ENCODE measurements at places on chromosomes 1 and 21.

DNA sequence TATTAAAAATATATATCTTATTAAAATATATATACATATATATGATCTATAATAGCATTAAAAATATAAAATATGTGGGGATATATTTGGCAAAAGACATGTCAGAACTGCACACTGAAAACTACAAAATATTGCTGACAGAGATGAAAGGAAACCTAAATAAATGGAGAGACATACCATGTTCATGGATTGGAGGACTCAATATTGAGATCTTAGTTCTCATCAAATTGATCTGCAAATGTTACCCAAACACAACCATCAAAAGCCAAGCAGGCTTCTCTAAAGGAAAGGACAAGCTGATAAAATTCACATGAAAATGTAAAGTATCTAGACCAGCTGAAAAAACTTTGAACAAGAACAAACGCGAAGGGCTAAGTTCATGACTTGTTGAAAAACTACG is 7.2 kb downstream of the NADK start:
- no peak for DNase-seq

DNA sequence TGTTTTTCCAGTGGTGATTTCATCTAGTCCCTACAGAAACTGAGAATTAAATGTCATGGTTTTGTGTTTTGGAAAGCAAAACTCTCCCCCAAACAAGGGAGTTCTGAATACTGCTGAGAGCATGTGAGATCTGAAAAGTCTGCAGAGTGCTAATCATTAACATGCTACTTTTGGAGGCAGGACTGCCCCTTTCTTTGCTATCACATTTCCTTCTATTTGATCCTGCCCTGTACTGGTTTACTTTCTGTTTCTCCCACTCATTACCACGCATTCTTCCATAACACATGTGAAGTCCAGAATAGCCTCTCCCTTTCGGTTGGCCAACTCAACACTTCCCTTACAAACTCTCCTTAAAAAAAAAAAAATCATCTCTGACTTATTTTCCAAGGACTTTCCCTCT is 63.6 kb downstream of the GADD45A start:
- DNase-seq: no peak

DNA sequence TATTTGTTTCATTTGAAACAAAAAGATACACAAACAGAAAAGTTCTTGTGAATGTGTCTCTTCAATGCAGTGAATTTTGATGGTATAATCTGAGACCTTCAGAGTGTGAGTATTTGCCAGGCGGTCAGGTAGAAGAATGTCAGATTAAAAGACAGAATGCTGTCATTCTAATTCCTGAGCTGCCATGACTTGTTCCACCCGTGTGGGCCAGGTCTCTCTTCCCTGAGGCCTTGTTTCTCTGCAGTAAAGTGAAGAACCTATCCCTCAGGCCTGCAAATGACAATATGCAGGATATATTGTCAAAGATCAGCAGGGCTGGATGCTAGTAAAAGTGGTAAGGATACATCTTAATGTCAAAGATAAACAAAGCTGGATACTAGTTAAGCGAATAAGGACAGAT is 111.4 kb downstream of the ZP4 start:
- DNase-seq: no peak

DNA sequence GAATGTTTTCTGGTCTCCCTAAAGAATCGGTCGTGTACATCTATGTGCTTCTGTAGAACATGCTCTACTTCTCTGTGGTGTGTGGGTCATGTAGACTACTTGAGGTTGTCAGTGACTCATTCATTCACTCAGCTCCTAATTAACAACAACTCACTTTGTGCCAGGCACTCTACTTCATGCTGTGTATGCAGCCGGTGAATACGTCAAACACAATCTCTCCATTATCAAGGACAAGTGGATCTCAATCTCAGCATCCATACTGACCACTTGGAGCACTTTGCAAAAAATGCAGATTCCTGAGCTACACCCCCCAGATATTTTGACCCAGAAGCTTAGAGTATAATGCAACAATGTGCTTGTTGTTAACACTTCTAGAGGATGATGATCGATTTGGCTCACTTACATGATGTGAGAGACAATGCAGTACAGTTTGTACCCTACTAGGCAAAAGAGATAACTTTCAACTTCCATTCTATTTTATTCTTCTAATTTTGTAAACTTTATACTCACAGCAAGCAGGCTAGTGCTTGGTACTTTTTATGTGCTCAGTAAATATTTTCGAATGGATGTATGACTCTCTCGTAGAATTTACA is 508.6 kb upstream of the ADAMTS5 start:
- no peak for DNase-seq

GRCh38 chr1:164515231-164515630 is 43.8 kb upstream of the PBX1 start:
- DNase-seq: no peak

DNA sequence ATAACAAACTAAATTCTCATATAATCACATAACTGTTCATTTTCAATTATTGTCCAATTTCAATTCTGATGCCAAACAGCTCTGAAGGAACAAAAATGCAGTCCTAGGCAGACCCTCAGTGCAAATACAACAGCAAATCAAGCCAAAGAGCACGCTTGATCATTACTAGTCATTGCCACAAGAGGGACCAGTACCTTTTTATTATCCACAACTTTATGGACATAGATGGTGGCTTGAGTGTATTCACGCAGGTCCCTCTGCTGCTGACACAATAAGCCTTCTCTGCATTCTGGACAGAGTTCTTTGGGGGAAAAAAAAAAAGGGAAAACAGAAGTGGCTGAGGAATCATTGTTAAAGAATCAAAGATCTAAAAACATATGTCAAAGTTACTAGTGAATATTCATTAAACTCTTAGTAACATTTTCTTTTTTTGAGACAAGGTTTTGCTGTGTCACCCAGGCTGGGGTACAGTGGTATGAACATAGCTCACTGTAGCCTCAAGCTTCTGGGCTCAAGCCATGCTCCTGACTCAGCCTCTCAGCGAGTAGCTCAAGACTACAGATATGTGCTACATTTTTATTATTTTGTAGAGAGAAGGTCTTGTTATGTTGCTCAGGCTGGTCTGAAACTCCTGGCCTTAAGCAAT is 34.3 kb upstream of the RAP1GAP start:
- DNase-seq: no peak

GRCh38 chr1:90336552-90337324 is 341.8 kb downstream of the ZNF326 start:
- no peak for DNase-seq

DNA sequence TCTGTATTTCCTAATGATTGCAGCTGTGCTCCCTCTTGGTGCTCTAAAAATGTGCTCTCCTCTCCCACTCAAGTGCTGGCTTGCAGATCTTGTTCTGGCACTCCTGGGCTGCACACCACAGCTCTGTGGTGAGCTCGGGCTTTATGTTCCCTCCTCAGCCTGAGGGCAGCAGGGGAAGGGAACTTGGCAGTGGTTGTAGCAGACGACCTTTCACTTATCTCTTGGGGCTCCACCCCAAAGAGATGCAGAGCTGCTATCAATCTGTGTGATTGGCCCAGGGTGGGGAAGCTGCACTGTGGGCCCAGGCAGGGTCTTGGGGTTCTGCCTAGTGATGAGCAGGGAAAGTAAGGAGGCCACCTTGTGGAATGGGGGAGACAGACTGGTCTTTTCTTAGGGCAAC is 143.5 kb upstream of the GORAB start:
- no peak for DNase-seq

GRCh38 chr1:192983349-192983980 is 75.7 kb downstream of the UCHL5 start:
- no peak for DNase-seq

GRCh38 chr1:228273720-228274451 is 66.0 kb downstream of the OBSCN start:
- DNase-seq: no peak

DNA sequence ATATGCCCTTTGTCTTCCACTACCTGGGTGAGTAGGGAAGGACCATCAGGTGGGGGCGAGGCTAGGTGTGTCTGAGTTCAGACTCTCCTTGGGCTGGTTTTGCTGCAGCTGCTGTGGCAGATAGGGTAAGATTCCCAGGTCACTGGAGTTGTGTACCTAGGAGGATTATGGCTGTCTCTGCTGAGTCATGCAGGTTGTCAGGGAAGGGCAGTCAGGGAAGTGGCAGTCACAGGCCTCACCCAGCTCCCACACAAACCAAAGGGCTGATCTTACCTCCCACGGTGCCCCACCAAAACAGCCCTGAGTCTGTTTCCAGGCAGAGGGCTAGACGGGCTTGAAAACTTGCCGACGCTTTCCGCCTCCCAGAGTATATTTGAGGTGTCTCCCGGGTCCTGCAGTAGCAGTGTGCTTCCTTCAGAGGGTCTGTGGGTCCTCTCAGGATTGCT is 201.6 kb upstream of the PLXNA2 start:
- no peak for DNase-seq

DNA sequence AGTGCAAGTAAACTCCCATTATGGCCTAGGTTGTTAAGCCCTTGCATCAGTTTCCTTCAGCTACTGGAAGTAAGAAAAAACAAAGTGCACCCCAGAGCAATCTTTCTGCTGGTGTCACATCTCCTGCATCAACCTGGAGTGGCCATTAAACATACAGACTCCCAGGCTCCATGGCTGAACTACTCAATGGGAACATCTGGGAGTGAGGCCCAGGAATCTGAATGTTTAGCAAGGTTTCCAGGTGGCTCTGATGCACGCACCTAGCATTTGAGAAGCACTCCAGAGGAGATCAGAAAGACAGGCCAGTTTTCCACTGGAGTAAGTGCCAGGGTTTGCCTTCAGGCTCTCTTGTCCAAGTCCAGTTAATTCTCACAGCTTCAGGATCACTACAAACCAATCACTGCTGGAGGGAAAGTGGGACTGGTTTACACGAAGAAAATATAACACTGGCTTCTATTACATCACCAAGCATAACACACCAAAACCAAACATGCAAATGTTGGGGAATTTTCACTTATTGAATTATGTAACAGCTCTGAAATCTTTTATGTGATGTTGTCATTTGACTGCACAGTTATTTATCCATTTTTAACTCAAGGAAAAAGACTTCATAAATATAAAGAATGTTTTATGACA is 22.3 kb upstream of the ABCA4 start:
- DNase-seq: no peak

- DNase-seq: no peak
Measured at GRCh38 chr1:241591736-241592135, 48.4 kb downstream of the CHML start.

DNA sequence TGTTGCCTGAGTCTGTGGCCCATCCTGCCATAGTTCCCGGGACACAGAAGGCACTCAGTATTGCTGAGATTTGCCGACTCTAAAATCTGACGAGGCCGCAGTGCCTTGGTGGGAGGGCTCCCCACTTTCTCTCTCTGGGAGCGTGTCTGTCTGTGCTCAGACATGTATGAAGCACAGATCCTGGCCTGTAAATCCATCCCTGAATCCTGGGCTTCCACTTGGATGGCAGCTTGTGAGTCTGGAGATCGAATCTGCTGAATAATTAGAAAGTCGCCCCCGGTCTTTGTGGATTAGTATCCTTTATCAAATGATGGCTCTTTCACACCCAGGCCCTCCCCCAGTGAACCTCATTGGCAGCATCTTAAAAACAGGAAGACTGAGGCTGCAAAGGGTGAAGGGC is 10.4 kb downstream of the UBASH3A start:
- no peak for DNase-seq

GRCh38 chr1:68497358-68497698 is 446 bp upstream of the DEPDC1 start:
- DNase-seq: no peak

- DNase-seq: no peak
Measured at GRCh38 chr1:199362996-199363395, 664.5 kb upstream of the NR5A2 start.

GRCh38 chr1:223853748-223854147 is 8.0 kb upstream of the TP53BP2 start:
- no peak for DNase-seq

DNA sequence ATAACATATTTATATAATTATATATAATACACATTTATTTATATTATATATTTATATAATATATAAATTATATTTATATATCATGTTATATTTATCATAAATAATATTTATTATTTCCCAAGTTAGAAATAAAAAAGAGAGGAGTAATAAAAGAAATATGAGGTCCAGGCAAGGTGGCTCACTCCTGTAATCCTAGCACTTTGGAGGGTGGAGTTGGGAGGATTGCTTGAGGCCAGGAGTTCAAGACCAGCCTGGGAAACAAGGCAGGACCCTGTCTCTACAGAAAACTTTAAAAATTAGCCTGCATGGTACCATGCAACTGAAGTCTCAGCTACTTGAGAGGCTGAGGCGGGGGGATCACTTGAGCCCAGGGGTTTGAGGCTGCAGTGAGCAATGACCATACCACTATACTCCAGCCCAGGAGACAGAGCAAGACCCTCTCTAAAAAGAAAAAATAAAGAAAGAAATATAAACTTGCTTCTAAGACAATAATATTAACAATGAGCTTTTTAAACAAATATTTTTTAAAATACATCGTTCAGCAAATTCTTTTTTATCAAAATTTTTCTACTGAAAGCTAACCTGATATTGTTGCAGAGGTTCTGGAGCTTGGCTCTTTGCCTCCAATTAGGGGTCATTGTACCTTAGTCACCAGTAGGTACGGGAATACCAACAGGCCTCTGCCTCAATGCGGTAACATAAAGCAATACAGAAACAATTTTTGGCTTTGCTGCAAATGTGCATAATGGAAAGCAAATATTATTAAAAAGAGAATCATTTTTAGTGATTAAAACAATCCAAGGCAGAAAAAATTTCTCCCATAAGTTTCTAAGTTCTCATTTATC is 290.0 kb downstream of the SETD4 start:
- no peak for DNase-seq

DNA sequence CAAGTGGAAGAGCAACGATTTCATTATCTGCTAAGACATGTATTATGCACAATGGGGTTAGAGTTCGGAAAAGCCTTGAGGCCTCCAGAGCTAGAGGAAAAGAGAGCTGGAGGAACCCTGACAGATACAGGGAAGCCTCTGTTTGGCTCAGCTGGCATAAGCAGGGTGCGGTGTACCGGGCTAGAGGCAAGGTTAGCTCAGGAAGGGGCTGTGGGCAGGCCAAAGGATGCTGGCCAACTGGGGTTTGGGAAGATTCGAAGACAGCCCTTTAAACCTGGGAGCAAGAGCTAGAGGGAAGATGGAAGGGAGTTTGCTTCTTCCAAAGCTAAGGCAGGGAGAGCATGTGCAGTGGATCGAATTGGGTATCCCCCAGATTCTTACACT is 107.6 kb upstream of the TLR5 start:
- no peak for DNase-seq

DNA sequence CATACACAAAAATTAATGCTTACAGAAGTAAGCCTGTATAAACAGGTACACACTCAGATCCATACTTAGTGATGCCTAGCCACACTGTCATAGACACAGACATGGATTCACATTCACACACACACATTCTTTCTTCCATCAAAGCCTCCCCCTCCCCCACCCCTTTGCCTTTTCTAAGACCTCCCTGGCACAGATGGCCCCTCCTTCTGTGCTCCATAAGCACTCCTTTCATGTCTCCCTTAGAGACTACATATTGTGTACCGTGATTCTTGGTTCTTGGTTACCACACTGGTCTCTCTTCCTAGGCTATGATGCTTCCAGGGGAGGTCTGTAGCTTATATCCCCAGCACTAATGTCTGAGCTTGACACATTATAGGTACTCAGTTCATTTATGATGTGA is 2.0 kb upstream of the NHLH2 start:
- no peak for DNase-seq

GRCh38 chr21:32777269-32777668 is 5.7 kb upstream of the PAXBP1 start:
- DNase-seq: no peak
